COR-L47 (cell line): ENCODE measurements at places on chromosomes 2 and 18.

- DNase-seq = no peak
Observed at GRCh38 chr2:42101206-42102023, 53.6 kb downstream of the PKDCC start.

GRCh38 chr18:24702001-24702515 lies 241.6 kb downstream of the HRH4 start:
- no peak for DNase-seq

DNA sequence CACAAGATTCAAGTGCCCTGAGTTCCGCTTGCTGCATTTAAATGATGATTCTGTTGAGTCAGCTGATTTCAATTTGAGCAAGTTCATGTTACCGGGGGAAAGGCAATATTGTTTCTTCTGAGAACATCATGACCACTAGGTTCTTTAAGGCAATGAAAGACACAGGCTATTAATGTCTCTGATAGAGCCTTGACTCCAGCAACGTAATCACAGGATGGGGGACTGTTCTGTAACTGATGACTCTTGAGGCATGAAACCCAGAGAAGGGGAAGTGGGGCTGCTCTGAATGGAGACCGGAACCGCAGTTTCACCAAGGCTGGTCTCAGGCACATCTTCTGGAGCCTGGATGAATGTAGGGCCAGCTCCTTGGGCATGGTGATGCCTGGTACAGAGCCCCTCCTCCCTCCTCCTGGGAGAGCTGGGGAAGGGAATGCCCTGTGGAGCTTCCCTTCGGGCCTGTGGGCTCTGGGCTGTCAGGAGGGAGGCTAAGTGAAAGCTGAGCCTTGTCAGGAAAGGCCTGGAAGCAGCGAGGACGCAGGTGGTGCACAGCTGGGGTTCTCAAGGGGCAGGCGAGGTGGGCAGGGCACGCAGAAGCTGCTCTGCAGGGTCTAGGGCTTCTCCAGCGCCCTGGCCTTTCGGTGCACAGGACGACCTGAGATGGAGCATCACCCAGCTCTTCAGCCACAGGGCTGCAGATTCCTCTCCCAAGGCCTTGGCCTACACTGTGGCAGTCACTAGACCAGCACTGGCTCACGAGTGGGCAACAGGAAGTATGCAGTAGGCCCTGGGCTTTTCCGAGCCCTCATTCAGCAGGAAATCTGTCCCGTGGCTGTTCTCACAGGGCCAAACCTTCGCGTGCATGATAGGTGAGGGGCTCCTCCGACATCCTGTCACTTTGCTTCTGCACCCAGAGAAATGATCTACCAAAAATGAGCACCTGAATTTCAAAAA lies 36.6 kb upstream of the PRLH start:
- no peak for DNase-seq

GRCh38 chr2:67923696-67924095 lies 139.1 kb downstream of the C1D start:
- no peak for DNase-seq

DNA sequence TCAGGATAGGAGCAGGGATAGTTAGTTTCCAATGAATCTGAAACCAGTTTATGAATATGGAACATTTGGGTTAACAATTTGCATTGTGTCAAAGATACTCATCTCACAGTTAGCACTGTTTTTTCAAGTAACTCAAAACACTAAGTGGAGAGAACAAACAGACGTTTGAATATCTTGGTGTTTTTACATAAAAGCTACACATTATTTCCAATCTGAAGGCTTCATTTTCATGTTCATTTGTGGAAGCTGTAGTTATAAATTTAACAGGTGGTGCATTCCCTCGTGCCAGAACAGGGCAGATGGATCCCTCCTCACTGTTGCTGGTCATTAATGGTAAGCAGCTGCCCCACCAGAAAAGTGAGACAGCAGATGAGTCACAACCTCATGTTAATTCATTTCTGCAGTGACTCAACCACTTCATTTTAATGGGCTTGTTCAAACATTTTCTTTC lies 286.9 kb downstream of the TMX3 start:
- no peak for DNase-seq
